ENCODE measurements at places on chromosomes 1 and 21.

GRCh38 chr21:46202592-46203202 is 18.4 kb upstream of the SPATC1L start:
- no peak for DNase-seq

DNA sequence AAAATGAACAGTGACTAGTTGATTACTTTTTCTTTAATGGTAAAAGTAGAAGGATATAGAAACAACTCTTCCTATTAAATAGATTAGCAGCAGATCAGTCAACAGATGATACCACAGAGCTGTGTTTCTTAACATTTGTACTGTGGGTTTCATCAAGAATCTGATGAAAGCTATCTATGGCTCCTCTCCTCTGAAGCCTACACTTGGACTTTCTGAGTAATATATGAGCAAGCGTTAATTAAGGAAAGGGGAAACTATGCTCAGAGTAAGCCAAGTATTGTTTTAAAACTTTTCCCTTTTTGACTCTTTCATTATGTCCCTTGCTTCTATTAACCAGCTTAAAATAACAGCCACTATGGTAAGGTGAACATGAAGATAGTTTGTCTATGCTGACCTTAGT is 10.8 kb downstream of the ARID4B start:
- DNase-seq: no peak

DNA sequence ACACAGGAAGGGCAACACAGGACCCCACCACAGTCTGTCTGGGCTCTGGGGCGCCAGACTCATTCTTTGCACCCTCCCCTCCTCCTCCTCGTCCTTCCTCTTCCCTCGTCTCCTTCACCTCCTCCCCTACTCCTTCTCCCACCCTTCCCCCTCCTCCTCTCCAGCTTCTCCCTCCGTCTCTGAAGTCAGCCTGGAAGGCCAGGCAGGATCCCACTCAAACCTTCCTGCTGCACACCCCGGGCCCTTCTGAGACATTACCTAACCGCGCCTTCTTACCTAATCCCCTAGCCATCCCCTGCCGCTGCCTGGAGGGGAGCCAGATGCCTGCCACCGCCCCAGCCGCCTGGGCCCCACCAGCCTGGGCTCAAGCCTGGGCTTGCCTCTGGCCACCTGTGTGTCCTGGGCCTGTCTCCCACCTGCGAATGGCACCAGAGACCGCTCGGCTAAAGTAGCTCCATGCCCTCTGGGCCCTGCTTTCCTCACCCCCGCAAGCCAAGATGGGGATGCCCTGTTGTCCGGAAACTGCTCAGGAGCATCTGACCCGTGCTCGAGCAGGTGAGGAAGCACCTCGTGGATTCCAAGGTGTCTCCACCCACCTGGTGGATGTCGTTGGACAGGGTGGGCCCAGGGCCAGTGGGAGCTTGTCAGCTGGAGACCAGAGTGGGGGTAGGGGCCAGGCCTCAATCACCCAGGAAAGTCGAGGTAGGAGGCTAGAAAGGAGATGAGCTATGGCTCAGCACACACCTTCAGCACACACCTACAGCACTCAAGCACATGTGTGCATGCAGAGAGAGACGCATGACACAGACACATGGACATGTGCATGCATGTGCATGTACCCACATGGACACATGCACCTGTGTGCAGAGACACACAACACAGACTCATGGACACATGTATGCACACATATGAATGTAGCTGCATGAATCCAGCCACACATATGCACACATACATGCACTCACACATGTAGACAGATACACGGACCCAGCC is 31.9 kb downstream of the WNT9A start:
- no peak for DNase-seq

- DNase-seq: no peak
These were observed 130.8 kb downstream of the HMCN1 start for GRCh38 chr1:185864889-185865517.

DNA sequence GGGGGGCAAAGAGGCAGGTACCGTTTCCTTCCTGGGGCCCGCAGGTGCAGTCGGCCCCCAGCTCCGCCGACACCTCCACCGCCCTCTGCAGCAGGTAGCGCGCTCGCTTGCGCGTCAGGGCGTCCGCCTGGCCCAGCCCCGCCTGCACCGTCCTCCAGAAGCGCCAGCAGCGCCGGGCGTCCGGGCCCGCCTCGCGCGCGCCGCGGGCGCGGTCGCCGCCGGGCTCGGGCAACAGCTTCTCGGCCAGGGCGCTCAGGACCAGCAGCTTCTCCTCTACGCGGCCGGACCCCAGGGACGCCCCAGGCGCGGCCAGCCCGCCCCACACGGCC is 863 bp downstream of the TARBP1 start:
- DNase-seq: peak; percentile 83
